ENCODE measurements at places on chromosomes 12 and 14.

GRCh38 chr12:6347367-6348338, 5.8 kb upstream of the TNFRSF1A start:
- no peak for DNase-seq

GRCh38 chr14:89255852-89256251, 161.2 kb downstream of the FOXN3 start:
- no peak for DNase-seq

- no peak for DNase-seq
Observed at GRCh38 chr12:117854339-117855012, 114.3 kb downstream of the KSR2 start.

GRCh38 chr14:55019968-55020554, 6.8 kb downstream of the WDHD1 start:
- no peak for DNase-seq

DNA sequence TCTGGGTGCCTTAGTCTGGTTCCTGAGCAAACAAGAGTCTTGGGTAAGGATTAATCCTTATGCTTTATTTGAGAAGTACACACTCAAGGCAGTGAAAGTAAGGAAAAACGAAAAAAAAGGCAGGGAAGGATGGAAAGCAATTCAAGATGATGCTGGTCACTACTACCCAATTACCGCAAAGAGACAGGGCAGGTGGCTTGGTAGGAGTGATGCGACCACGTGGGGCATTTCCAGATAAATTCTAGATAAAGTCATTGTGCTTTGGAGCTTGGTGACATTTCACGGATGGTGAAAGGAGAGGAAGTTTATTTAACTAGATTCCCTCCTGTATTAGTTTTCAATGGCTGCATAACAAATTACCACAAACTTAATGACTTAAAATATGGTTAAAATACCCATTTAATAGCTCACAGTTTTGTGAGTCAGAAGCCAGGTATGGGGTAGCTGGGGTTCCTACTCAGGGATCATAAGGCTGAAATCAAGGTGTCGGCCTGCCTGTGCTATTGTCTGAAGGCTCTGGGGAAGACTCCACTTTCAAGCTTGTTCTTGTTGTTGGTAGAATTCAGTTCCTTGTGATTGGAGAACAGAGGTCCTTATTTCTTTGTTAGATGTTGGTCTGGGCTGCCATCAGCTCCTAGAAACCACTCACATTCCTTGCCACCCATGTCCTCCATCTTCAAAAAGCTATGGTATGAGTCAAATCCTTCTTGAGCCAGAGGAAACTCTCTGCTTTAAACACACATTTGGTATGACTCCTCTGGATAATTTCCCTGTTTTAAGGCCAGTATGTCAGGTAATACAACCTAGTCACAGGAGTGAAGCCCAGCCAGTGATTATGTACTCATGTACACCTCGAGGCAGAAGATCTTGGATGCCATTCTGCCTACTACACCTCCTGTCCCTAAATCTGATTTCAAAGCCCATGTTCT, 5.6 kb upstream of the HMGA2 start:
- no peak for DNase-seq

DNA sequence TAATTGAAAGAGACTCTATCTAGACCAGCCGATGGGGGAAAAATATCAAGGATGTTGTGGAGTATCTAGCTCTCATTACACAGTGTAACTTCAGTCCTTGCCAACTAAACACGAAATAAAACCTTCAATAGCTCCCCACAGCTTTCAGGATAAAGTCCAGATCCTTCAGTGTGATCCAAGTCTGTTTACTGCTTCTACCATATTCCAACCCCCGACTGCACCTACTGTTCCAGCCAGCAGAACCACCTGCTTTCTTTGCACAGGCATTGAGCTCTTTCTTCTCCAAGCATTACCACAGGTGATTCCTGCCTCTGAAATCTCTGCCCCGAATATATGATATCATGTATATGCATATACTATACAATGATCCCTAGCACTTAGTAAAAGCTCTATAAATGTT, 2.2 kb upstream of the LRRC23 start:
- no peak for DNase-seq

DNA sequence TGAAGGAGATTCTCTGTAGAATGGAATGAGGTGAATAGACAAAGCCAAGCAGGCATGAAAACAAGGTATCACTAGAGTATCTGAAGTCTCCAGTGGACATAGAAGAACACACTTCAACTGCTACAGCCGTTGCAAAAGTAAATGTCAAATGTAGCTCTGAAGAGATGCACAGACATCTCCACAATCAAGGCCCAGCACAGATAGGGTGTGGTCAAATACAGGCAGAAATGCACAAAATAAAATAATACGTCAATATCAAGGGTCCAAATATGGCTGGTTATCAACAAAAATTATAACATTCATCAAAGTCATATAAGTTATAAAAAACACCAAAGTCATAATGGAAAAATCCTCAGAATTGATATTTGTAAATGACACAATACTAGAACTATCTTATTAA, 1107.3 kb downstream of the TMEM121 start:
- no peak for DNase-seq

- DNase-seq, result no peak
Observed at GRCh38 chr12:121214166-121214777, 4.3 kb downstream of the P2RX4 start.

DNA sequence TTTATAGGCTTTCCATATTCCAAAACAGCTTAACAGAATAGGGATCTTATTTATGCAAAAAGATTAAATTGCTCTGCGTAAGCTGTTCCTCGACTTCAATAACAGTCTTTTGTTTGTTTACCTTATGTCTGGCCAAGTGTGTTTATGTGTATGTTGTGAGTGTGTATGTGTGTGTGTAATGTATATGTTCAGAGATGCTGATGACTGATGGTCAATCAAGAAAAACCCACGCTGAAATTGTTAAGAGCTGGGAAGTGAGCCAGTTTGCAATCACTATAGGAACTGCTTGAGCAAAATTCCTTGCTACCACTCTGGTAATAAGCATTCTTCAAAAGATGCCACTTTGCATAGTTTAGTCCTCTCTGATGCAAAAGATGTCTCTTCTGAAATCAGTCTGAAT, 59.6 kb downstream of the PRKD1 start:
- DNase-seq, result no peak

GRCh38 chr14:101918065-101918989, 46.0 kb upstream of the DYNC1H1 start:
- DNase-seq, result no peak

All from stimulated activated CD8-positive, alpha-beta memory T cell treated with anti-CD3 and anti-CD28 coated beads, Interleukin-15, amount 100 ng/mL, for 24 hours (primary cell).